ENCODE measurements at places on chromosomes 7 and 10. TPM values are rescaled to one million over a fixed set of nuclear protein-coding genes. Genes with fewer than 3 reads are reported as not detected.

Gene FAM221A
- 18.1 TPM for total RNA-seq

Gene DYDC2
- not detected for total RNA-seq

DNA sequence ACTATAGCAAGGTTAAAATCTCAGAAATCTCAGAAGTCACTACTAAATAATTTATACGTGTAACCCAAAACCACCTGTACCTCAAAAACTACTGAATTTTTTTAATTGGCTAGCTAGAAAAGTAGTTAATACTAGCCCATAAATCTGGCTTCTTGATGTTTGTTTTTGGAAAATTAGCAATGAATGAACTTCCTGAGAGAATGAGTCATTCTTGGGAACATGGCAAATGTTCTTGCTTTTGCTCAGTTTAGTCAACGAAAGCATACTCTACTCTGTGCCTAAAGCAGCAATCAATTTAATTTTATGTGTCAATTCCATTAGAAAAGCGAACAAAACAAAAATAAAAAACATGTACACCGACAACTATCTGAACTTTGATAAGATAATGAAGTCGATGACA lies 69.2 kb downstream of the SEMA3E start:
- DNase-seq: no peak

GRCh38 chr7:112010994-112011393 lies 195.2 kb downstream of the DOCK4 start:
- DNase-seq: no peak

GRCh38 chr7:151348970-151349369 lies 7.4 kb downstream of the NUB1 start:
- DNase-seq: no peak

Measured in breast epithelium (tissue), 4 donors.